Stimulated activated CD4-positive, alpha-beta T cell treated with anti-CD3 and anti-CD28 coated beads, Interleukin-4, amount 100 ng/mL, for 4 hours (primary cell): ENCODE measurements at places on chromosomes 12 and 14.

- no peak for DNase-seq
These were observed 5.8 kb downstream of the KRT1 start for GRCh38 chr12:52674433-52674775.

DNA sequence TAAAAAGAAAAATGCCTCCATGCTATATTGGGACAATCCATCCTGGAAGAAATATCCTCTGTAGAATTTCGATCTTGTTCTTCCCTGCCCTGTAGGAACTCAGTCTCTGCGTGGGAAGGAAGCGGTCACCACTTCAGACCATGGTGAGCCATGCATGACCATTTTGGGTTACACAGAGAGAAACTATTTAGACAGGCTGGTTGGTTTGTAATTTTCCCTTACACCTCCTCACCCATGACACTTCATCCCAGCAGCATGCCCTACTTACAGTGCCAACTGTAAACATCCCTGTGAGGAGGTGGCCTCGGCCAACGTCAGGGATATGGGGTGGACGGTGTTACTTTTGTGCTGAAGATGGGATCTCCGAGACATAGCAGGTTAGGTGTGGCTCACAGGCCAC lies 121.4 kb downstream of the SMOC1 start:
- no peak for DNase-seq

DNA sequence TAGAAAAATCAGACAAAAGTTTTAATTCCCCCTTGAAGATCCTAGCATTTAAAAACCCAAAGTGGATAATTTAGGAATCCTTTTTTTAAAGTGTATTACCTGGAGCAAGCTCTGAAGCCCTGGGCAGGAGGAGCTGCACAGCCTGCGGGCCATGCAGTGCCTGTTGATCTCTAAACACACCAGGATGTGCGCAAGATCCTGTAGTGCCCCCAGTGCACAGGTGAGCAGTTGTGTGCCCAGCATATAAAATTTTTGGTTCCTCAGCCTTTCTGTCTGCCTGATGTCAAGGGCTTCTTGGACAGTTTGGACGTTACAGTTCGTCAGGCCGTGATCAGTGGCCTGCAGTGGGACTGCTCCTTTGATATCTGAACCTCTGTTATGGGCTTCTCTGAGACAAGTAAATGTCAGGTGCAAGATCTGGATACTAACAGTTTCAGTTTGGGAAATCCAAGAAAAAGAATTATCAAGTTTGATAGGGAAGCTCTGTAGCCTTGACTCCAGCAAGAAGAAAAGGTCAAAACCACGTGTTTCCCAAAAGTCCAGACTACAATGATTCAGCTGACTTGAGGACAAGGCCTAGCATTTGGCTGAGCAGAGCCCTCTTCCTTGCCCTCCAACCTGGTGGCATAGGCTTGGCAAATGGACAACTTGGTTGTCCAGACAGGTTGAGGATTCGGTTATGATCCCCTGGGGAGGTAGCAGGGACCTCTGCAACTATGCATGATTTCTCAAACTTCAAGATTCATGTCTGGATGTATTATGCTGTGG lies 1.0 kb downstream of the ATXN7L3B start:
- peak; percentile 19 for DNase-seq

GRCh38 chr12:105166736-105167135 lies 59.2 kb downstream of the WASHC4 start:
- no peak for DNase-seq

GRCh38 chr12:24931666-24932405 lies 17.1 kb downstream of the BCAT1 start:
- DNase-seq, result no peak

GRCh38 chr14:88437658-88438057 lies 52.2 kb downstream of the SPATA7 start:
- DNase-seq, result no peak

GRCh38 chr12:76143343-76144244 lies 59.1 kb upstream of the NAP1L1 start:
- DNase-seq, result no peak

DNA sequence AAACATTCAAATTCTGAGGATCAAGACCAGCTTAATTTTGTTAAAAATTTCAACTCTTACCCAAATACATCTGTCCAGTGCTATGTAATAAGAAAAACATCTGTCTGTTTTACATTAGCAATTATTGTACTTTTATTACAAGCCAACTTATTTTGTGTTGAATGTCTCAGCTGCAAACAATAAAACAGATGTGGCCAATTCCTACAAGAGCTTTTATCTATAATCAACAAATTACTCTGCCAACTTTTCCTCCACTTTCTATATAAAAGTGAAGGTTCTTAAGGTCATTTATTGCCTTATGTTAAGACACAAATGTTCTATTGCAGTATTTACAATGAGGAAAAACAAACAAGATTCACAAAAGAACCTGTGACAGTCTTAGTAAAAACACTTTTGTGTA lies 72.7 kb downstream of the NOVA1 start:
- no peak for DNase-seq

- DNase-seq, result no peak
These were observed 25.8 kb downstream of the LIMA1 start for GRCh38 chr12:50257236-50258166.

DNA sequence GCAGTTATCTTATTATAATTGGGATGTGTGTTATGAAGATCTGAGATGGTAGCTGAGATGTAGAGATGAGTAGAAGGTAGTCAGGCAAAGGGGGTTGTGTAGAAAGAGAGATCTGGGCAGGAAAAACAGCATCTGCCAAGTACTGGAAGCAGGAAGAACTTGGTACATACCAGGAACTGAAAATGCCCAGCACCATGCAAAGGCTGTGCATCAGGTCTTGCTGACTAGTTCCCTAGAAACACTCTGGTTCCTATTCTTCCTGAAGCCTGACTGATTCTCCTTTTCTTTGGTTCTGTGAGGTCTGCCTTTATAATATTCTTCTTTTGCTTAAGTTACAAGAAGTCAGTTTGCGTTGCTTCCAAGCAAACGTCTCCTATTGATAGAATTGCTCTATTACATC lies 6.7 kb upstream of the NFATC4 start:
- DNase-seq, result no peak

GRCh38 chr14:48615618-48616017 lies 940.2 kb upstream of the MDGA2 start:
- DNase-seq, result no peak

- DNase-seq, result no peak
These were observed 145.9 kb upstream of the SLCO1C1 start for GRCh38 chr12:20549108-20549719.

DNA sequence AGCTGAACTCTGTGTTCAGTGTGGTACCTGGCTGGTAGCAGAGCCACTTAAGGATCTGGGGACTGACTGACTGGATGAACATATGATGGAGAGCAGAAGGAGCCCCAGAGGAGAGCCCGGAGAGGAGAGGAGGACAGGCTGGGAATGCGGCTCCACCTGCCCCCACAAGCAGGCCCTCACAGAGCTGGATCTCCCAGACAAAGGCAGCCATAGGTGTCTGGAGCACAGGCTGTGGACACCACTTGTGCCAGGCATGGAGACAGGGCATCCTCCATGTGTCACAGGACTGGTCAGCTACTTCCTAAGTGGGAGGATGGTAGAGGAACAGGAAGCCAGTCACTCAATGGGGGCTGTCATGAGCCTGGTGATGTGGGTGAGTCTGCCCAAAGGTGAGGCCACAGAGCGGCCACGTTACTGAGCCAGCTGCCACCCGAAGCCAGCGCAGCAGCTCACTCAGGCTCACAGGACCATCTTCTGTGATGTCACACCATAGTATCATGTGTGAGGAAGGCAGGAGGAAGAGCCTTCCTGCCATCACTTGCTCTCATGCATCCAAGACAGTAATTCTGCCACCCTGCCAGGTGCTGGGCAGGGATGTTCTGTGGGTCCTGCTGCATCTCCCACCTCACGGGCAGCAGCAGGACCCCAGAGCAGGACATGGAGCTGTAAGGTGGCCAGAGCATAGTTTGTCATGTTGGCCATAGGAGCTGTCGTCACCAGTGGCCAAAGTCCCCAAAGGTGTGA lies 72.1 kb downstream of the PRIMA1 start:
- no peak for DNase-seq

GRCh38 chr12:92899386-92900001 lies 29.6 kb downstream of the EEA1 start:
- no peak for DNase-seq

- DNase-seq, result no peak
These were observed 299.0 kb downstream of the TTC6 start for GRCh38 chr14:37894463-37894862.

DNA sequence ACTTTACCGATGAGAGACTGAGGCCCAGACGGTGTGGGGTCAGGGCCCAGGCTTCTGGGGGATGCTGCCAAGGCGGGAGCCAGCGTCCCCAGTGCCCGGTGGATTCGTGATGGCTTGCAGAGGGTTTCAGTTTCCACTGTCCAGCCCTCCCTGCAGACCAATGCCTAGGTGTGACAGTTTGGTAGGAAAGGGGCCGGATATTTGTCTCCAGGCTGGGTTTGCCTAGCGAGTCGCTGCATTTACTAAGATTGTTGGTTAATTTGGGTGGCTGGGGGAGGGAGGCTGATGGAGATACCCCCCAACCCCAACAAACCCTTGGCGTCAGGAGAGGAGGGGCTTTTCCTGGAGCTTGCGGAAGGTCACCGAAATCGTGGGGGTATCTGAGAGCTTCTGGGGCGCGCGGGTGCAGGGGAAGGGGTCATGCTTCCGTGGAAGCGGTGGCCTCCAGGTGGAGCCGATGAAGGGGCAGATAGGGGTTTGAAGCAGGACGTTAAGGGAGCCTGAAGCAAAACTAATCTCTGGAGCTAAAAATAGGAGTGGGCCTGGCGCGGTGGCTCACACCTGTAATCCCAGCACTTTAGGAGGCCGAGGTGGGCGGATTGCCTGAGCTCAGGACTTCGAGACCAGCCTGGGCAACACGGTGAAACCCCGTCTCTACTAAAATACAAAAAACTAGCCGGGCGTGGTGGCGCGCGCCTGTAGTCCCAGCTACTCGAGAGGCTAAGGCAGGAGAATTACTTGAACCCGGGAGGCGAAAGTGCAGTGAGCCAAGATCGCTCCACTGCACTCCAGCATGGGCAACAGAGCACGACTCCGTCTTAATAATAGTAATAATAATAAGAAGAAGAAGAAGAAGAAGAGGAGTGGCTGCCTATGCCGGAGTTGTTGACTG lies 1.1 kb upstream of the CDC42BPB start:
- no peak for DNase-seq

- DNase-seq, result peak; percentile 23
These were observed 152.0 kb downstream of the KTN1 start for GRCh38 chr14:55731881-55732498.

- no peak for DNase-seq
These were observed 83.8 kb downstream of the CCER1 start for GRCh38 chr12:90870971-90871725.

DNA sequence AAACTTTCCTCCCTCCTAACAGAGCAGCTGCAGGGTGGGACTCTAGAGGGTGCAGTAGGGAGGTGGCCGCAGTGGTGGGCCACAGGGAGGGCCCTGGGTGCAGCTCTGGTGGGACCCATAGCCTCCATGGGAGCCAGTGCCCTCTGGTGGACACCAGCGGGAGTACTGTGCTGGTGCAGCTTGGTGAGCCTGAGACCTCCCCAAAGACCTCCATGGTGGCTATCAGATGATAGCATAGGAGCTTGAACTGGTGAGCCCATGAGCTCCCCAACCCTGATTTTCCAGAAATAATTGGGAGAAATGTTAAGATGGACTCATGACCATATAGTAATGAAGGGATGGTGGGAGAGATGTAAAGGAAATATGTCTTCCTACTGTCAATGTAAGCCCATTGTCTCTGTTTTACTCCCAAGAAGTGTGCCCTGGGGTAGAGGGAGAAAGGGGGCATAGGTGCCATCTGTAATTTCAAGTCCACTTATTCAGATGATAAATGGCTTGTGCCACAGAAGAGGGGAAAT lies 98.7 kb downstream of the GAS2L3 start:
- no peak for DNase-seq

DNA sequence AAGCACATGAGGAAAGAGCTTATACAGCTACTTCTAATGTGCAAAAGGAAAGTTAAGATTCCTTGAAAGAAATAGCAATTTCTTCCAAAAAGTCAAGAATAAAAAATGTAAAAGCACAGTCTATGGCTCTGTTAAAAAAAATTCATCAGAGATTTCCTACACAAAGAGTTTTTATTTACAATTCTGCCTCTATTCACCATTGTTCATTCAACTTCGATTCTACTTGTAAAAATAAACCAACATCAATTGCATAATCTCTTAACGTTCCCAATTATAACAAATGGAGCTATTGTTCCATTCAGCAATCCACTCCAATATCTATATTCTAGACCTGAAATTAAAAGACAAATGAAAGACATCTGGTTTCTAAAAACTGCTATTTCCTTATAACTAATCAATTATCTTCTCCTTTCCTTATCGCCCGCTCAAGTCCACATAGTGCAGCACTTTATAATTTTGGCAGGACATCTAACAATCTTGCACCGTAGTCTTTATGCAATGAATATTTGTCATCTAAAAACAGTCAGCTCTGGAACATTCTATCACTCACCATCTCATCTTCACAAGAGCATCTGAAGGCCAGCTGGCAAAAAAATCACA lies 6.2 kb downstream of the EIF2S3B start:
- no peak for DNase-seq

DNA sequence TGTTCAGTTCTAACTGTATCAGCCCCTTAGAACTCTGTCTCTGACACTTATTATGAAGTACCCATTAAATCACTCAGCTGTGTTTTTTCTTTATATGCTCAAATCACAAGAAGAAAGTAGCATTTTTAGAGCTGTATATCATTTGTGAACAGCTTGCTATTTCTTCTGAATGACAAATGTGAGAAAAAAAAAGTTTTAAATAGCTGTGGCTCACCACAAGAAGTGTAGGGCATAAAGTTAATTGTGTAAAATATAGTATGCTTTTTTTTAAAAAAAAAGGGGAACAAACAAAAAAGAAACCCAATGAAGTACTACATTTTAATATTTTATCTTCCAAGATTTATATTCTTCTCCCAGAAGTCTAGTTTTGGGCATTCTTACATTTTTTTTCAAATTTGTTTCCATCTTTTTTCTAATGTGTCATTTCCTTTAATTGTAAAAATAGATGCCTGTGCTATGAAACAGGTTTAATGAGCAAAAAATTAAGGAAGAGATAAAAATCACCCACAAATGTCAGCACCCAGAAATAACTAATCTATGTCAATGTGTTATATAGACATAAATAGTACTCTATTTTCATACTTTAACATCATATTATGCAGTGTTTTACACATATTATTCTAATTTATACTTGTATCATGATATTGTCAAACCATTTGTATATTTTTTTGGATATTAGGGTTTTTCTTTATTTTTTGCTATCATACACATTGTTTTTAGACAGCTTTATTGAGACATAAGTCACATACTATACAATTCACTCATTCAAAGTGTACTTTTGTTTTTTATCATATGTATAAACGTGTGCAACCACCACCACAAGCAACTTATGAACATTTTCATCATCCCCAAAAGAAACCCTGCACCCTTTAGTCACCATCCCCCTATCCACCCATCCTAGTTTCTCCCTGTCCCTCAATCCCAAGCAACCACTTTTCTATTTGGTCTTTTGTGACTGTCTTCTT lies 22.4 kb upstream of the LRRK2 start:
- DNase-seq, result no peak

- DNase-seq, result no peak
These were observed 157.1 kb upstream of the CCND2 start for GRCh38 chr12:4116251-4117111.

DNA sequence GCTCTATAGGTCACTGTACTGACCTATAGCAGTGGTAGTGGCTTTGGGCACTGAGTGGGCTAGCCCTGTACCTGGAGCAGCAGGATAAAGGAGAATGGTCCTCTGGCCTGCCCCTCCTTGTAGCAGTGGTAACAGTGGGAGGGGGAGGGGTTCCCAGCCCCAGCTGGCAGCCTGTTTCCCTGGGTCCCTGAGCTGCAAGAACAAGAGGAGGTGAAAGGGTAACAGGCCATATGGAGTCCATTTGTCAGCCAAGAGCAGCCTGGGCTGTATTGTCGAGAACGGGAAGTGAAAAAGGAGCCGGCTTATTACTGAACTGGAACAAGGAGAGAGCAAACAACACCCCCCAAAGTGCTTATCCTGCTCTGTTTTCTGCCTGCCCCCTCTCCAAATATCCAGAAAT lies 73.8 kb upstream of the SRSF5 start:
- no peak for DNase-seq
